ENCODE measurements at places on chromosomes 6 and 20. TPM values are rescaled to one million over a fixed set of nuclear protein-coding genes. Genes with fewer than 3 reads are reported as not detected.

The LTA gene
- not detected for total RNA-seq

The POM121L2 gene
- total RNA-seq: not detected

The HLA-DQA1 gene
- total RNA-seq: not detected

The DEFB132 gene
- total RNA-seq: not detected

The JPH2 gene
- total RNA-seq: not detected

The KIAA0408 gene
- total RNA-seq: not detected

The MOCS1 gene
- 13.5 TPM for total RNA-seq

The FGD2 gene
- not detected for total RNA-seq

The KIF25 gene
- not detected for total RNA-seq

The EEF1A2 gene
- 0.32 TPM for total RNA-seq

The CLPSL2 gene
- not detected for total RNA-seq

The PREX1 gene
- total RNA-seq: 115 TPM

Measured in pulmonary artery endothelial cell (primary cell).